ENCODE measurements at places on chromosomes 6 and 20. TPM values are rescaled to one million over a fixed set of nuclear protein-coding genes. Genes with fewer than 3 reads are reported as not detected.

- DNase-seq = no peak
- no peak within 1 kb of the TSS for H3K27ac ChIP-seq
- no peak within 1 kb of the TSS for H3K4me3 ChIP-seq
- peaks cover 34% of the 10 kb centered on the region for H3K27me3 ChIP-seq
These were observed at the start of gene TNNC2 for GRCh38 chr20:45827030-45827652. TNNC2 (minus strand) TSS chr20:45827312; CDS start chr20:45827248, 64 bp downstream.

DNA sequence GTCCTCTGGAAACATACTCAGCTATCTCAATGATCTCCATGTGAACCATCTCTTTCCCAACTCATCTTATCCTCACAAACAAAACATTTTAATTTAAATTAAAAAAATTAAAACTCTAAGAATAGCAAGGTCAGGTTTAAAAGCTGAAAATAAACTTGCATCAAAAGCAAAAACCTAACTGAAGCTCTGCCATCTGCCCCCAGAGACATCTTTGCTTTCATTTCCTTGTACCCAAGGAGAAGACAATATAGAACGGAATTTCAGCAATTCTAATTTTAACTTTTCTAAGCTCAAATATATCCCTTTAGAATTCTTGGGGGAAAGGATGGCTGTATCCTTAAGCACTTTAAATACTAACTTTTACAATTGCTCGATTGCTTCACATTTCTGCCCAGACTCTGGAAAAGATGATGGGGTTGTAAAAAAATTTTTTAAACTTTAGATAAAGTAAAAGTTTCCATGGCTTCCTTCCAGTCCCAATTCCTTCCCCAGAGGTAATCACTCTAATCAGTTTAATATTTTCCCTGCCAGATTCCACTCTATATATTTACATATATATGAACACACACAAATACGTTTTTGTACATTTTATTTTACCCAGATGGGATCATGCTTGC, 69.2 kb upstream of the SMIM29 start:
- H3K36me3 ChIP-seq = peaks cover 7% of the 10 kb centered on the region
- no peak overlapping the region for H3K4me3 ChIP-seq
- H3K4me1 ChIP-seq = peaks cover 38% of the 10 kb centered on the region
- H3K27me3 ChIP-seq = no peaks in the 10 kb centered on the region

- DNase-seq = peak; percentile 21
- no peak overlapping the region for H3K27ac ChIP-seq
- no peak overlapping the region for H3K4me3 ChIP-seq
These were observed 52.5 kb upstream of the CCN2 start for GRCh38 chr6:132003516-132004178.

- H3K27me3 ChIP-seq = peaks cover 6% of the 10 kb centered on the region
- no peak overlapping the region for H3K27ac ChIP-seq
- peaks cover 2% of the 10 kb centered on the region for H3K4me1 ChIP-seq
- H3K4me3 ChIP-seq = no peak overlapping the region
- DNase-seq = no peak
- H3K36me3 ChIP-seq = no peaks in the 10 kb centered on the region
These were observed 131.8 kb downstream of the SCML4 start for GRCh38 chr6:107692351-107692750.

- peaks cover 2% of the 10 kb centered on the region for H3K36me3 ChIP-seq
- no peaks in the 10 kb centered on the region for H3K27me3 ChIP-seq
- no peak overlapping the region for H3K27ac ChIP-seq
- DNase-seq = no peak
- H3K4me1 ChIP-seq = peaks cover 6% of the 10 kb centered on the region
These were observed 142.3 kb downstream of the FARS2 start for GRCh38 chr6:5403609-5404008.

DNA sequence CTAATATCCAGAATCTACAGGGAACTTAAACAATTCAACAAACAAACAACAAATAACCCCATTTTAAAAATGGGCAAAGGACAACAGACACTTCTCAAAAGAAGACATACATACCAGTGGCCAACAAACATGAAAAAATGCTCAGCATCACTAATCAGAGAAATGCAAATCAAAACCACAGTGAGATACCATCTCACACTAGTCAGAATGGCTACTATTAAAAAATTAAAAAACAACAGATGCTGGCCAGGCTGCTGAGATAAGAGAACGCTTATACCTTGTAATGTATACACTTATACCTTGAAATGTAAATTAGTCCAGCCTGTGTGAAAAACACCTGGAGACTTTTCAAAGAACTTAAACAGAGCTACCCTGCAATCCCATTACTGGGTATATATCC, 166.8 kb downstream of the IBTK start:
- H3K4me1 ChIP-seq = no peaks in the 10 kb centered on the region
- peaks cover 2% of the 10 kb centered on the region for H3K27me3 ChIP-seq
- no peak overlapping the region for H3K4me3 ChIP-seq
- DNase-seq = no peak

GRCh38 chr6:149964308-149965193, 808 bp downstream of the ULBP1 start:
- DNase-seq = peak; percentile 78
- H3K36me3 ChIP-seq = peaks cover 2% of the 10 kb centered on the region
- H3K4me1 ChIP-seq = peaks cover 33% of the 10 kb centered on the region
- H3K4me3 ChIP-seq = peak overlapping the region; percentile 95
- H3K27ac ChIP-seq = peak overlapping the region; percentile 89
- peaks cover 74% of the 10 kb centered on the region for H3K27me3 ChIP-seq

PSMB8 gene
- 342 TPM for total RNA-seq

DNA sequence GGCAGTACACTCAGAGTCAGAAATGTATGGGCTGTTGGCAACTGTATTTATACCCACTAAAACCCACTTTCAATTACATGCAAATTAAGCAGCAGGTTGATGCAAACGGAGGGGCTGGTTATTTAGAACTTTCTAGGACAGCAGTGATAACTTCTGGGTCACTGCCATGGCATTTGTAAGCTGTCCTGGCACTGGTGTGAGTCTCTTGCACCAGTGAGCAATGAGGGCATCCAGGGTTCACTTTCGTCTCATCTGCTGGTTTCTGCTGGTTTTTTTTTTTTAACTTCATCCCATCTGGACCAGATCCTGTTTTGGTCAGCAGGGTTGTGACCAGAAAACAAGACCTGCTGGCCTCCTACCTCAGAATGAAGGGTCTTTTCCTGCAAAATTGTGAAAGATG, 49.2 kb downstream of the CDH26 start:
- no peak overlapping the region for H3K4me3 ChIP-seq
- H3K4me1 ChIP-seq = peaks cover 13% of the 10 kb centered on the region
- H3K36me3 ChIP-seq = no peaks in the 10 kb centered on the region
- DNase-seq = no peak

GRCh38 chr20:32484225-32484957, 100.7 kb downstream of the NOL4L start:
- peak; percentile 72 for DNase-seq
- H3K27ac ChIP-seq = no peak overlapping the region
- peaks cover 9% of the 10 kb centered on the region for H3K36me3 ChIP-seq
- H3K27me3 ChIP-seq = no peaks in the 10 kb centered on the region

GRCh38 chr6:154504865-154505449, 5.5 kb downstream of the CNKSR3 start:
- no peak overlapping the region for H3K27ac ChIP-seq
- no peak for DNase-seq
- no peak overlapping the region for H3K4me3 ChIP-seq
- no peaks in the 10 kb centered on the region for H3K36me3 ChIP-seq
- H3K27me3 ChIP-seq = peaks cover 42% of the 10 kb centered on the region
- H3K4me1 ChIP-seq = no peaks in the 10 kb centered on the region

Measured in activated CD4-positive, alpha-beta T cell treated with anti-CD3 and anti-CD28 coated beads, Interleukin-2, amount 10 ng/mL, durations not matched to agents 24 days and 14 days (primary cell).